ENCODE measurements at places on chromosomes 7 and 10.

- DNase-seq = no peak
Observed at GRCh38 chr10:111131168-111131799, 54.5 kb downstream of the ADRA2A start.

DNA sequence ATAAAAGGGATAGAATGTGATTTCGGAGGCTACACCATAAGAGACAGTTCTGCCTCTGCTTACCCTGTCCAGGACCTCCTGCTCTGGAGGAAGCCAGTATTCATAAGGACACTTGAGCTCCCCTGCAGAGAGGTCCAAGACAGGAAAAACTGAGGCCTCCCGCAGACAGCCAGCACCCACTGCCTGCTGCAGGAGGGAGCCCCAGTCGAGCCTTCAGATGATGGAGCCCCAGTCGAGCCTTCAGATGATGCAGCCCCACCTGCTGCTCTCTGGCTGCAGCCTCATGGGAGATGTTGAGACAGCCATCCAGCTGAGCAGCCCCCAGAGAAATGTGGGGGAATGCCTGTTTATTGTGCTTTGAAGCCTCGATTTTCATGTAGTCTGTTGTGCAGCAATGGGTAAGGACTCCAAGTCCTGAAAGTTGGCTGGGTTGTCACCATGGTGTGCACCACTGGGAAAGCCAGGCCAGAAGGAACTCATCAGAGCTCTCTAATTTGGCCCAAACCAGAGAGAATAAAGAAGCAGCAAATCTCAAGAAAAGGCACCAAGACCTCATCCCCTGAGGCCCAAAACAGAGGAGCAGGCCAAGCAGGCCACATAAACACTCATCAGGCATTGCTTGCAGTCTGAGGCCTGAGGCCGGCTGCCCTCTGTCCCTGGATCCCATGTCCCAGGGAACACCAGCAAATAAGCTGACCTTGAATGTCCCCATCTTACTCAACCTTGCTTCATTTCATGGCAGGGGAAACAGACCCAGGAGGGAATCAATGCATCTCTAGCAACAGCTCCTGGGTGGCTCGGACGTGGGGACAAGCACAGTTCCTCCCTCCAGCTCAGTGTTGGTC, 30.9 kb downstream of the CALML5 start:
- DNase-seq = no peak

GRCh38 chr7:131238347-131238931, 89.2 kb upstream of the MKLN1 start:
- DNase-seq = peak; percentile 15

DNA sequence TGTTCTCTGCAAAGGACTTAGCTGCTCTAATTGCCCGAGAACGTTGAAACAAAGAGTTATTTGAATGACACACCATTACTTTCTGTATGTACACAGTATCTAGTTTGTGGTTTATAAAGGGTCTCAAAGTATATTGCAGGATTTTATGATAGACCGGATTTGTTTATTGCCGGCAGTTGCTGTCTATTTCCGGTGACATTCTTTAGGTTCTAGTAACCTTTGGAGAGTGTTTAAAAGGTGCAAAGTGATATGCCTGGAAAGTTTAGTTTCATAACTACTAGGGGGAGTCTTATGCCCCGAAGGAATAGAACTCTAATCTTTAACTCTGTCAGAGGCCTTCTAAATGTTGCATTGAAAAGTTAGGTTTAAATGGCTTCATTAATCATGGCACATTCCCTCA, 63.8 kb downstream of the PAPSS2 start:
- DNase-seq = no peak

DNA sequence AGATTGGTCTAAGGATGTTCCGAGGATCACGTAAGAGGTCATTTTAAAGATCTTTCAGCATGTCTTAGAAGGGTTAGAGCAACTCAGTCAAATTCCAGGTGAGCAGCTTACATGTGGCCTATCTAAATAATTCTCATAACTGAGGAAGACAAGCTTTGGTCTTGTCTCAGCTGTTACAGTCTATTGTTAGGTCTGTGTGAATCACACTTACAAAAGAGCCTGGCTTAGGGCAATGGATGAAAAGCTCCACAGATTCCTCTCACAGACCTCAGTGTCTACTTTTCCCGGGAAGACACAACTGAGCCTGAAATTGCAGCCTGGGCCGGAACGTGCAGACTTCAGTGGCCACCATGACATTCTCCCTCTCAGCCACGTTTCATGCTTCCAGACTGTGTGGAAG, 173.1 kb downstream of the INHBA start:
- DNase-seq = no peak

DNA sequence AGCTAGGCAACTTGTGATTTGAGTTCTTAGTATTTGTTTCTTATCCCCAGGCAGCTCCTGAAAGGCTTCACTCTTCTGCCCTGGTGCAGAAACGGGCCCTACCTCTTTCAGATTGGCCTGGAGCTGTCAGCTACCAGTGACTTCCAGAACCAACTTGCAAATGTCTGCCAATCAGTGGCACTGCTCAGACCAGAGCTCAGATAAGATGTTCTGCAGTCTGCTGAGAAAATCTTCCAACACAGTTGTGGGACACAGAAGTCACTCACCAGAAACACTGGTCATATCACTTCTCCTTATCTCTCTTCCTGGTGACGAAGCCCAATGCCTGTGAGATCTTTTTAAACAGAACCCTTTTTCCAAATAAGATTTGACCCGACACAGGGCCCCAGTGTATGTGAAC, 81.9 kb upstream of the DUSP5 start:
- DNase-seq = peak; percentile 55

Data from hematopoietic multipotent progenitor cell treated with erythropoietin and hydrocortisone succinate and interleukin-3 and kit ligand, for 4 days (in vitro differentiated cells).